ENCODE measurements at places on chromosomes 1 and 21.
A peak's percentile ranks its signal among the peaks of the same experiment; 100 is the strongest.

DNA sequence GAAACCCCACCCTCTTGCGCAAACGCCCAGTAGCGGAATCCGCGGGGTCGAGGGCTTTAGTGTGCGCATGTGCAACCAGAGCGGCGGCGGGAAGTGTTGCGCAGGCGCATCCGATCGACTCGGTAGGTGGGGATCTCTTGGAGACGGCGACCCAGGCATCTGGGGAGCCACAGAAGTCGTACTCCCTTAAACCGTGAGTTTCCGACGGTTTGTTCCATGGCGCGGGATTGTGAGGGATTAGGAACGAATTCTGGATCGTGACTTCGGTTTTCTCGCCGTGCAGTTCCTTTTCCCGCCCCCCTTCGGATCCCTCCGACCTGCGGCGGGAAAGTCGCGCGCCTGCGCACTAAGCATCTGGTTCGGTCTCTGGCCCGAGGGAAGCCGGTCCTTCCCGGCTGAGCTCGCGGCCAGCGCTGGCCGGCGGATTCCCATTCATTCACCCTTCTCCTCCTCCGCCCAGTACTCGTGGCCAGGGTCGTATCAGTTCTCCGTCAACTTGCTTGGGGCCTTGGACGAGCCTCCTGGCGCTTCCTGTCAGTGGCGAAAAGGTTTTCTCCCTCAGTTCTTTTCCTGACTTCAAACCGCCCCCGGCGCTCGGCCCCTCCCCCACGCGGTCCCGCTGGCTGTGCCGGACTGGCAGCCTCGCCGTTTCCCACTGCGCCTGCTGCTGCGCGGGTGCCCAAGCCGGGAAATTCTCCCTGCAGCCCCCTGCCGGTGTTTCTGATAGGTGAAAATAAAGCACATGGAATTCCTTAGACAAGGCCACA, at the start of gene CDC7:
Gene CDC7, plus strand, starts transcription at position 96 of the 767 bp plus-strand sequence. CDS start 866 bp downstream, outside the sequence.
- peak; percentile 72 for DNase-seq

DNA sequence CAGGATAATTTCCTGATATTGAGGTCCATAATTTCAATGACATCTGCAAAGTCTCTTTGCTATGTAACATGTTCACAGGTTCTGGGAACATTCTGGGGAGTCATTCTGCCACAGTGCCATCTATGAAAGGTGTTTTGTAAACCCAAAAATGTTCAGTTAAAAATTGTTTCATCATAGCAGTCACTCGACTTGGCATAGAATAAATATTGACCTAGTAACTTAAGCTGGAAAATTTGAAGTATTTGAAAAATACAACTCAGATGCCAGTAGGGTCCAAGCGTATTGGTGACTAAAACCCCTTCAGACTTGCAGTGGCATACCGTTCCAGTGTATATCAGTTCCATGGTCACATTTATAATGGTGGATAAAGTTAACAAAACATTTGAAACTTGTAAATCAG, 6.8 kb downstream of the DESI2 start:
- DNase-seq, result no peak

DNA sequence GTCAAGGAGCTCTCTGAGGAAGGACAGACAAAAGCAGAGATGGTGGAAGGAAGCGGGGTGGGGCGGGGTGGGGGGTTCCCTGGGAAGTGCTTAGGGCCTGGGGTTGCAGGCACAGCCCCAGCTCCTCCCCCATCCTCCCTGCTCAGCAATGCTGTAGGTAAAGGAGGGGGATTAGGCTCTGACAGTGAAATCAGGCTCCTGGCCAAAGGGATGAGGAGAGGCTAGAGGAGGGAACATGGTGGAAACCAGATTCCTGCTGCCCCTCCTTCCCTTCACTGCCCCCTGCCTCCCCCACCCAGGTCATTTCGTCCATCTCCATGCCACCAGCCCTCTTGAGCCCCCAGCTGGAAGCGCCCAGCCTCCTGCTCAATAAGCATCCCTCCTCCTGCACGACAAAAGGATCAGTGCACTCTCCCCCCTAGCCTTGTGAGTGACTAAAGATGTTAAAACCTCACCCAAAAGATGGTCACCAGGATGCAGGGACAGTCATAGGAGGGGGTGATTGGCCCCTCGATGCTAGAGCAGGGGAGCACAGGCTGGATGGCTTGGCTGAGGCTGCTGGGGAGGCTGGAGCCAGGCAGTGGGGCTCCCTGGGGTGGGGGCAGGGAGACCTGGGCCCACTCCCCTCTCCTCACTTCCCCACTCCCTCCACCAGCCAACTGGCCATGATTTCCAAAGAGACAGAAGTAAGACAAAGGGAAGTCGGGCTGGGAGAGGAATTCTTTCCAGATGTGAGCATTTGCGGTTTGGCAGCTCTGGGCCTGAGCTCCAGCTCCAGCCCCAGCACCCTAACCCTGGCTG, 2.2 kb upstream of the CRABP2 start:
- no peak for DNase-seq

GRCh38 chr1:244761279-244761678, 74.2 kb upstream of the COX20 start:
- DNase-seq, result no peak

- no peak for DNase-seq
Observed at GRCh38 chr1:214466403-214467077, 84.9 kb downstream of the PTPN14 start.

GRCh38 chr1:212291505-212292134, 6.4 kb downstream of the PPP2R5A start:
- DNase-seq, result no peak

DNA sequence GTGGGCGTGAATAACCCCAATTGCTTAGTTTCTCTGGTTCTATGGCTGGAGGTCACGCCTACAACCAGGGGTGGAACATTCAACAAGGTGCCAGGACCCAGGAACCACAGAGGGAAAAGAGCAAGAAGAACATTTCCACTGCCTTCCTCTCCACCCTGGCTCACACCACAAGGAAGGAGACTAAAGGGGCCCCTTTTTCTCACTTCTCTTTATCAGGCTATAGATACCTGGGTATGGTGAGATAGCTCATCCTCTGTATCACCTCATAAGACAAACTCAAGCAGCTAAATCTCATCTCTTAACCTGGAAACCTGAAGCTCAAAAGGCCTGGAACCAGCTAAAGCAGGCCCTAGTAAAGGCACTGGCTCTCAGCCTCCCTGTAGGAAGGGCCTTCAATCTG, 438.8 kb upstream of the OLFM3 start:
- no peak for DNase-seq

DNA sequence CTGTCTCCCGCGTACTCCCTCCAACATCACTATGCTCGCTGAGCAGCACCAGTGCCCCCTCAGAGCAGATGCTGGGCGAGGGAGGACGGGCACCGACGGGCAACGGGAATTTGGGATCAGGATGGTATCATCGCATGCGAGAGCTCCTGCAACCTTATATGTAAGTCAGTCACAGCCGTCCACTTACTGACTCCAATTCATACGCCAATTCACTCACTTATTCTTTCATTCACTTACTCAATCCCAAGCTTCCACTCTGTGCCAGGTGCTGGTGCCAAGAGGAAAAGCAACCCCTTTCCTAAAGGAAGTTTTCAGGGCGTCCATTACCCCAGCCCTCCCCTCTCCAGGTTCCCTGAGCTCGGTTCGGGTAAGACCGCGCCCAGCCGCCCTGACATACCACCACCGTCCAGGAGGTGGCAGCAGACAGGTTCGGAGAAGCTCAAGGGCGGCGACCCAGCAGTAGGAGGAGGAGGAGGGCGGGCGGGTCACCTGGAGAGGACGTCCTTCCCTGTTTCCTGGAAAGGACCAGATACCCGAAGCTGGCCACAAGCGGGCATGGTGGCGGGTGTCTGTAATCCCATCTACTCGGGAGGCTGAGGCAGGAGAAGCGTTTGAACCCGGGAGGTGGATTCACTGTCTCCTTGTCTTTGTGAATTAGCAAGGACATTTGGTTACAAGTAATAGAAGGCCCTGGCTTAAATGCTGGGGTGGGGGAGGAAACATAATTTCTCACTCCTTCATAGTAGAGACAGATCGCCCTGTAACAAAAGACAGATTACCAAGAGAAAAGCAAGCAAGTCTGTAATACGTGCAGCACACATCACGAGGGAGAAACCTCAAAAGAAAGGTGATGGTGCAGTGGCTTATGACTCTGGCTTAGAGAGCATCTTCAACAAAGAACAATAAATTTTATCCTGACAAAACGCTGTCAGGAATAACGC, 7.6 kb upstream of the IL22RA1 start:
- DNase-seq, result peak; percentile 88

- DNase-seq, result no peak
Observed at GRCh38 chr1:201683397-201683796, 144.5 kb downstream of the NAV1 start.

GRCh38 chr1:203556047-203556851, 62.3 kb downstream of the OPTC start:
- DNase-seq, result no peak

- no peak for DNase-seq
Observed at GRCh38 chr1:198890214-198890930, 251.5 kb downstream of the PTPRC start.

DNA sequence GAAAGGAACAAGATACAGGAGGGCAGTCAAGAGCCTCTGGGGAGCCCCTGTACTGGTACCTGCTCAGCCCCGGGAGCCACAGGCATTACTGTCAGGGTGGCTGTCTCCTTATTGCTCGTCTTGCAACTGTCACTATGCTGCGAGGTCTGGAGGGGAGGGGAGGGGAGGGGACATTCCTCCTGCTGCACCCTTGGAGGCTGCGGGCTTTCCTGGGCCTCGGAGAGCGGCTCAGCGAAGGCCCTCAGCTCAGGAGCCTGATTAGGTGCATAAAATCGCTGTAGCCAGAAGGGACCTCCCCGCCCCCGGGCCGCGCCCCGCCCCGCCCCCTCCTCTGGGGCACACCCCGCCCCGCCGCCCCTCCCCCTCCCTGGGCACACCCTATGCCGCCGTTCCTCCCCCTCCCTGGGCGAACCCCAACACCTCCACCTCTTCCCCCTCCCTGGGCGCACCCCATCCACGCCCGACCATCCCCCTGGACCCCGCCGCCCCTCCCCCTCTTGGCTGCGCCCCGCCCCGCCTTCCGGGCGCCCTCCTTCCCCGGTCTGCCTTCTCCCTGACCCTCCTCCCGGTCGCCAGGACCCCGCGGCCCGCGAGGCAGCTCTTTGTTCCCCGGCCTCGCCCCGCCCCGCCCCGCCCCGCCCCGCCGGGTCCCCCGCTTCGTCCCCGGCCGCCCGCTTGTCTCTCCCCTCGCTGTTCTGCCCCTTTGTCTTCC, 35.5 kb downstream of the CACHD1 start:
- peak; percentile 37 for DNase-seq

DNA sequence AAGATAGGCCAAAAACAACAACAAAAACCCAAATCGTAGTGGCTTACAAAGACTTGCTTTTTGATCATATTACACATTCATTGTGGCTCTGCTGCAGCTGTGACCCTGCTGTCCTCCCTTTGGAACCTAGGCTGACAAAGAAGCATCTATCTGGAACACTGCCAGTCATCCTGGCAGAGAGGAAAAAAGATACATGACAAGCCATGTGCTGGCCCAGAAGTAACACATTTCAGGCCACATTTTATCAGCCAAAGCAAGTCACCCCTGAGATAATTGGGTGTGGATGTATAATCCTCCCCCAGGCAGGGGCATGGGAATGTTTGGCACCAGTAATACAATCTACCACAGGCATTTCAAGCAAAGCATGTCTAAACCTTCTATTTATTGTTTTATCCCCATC, 37.2 kb upstream of the AGO1 start:
- no peak for DNase-seq

DNA sequence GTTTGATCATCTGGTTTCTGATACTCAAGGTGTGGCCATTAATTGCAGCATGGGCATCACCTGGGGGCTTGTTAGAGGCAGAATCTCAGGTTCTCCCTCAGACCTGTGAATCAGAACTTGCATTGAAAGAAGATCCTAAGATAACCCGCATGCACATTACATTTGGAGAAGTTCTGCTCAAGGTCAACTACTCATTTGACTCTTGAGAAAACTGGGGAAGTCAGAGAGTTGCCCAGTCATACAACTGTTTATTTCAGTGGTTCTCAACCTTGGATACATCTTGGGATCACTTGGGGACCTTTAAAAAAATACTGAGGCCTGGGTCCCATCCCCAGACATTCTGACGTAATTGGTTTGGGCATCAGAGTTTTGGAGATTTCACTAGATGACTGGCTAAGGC, 30.5 kb downstream of the CAMTA1 start:
- no peak for DNase-seq

DNA sequence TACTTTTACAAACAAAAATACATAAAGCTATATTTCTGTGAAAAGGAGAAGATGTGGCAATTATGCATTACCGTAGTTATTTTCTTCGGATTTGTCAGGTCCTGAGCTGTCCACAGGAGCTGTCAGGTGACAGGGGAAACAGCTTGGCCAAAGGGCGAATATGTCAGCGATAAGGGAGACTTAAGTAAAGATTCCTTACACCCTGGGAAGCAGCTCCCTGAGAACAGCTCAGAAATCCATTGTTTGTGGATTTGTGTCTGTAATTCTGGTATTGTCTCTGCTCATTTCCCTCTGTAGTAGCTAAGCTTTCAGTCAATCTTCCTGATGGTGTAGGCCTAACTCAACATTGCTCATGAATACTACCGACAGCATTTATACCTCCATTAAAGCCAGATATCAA, 7.1 kb upstream of the CD34 start:
- no peak for DNase-seq

GRCh38 chr1:9249534-9250410, 15.2 kb downstream of the H6PD start:
- peak; percentile 10 for DNase-seq

- no peak for DNase-seq
Observed at GRCh38 chr21:36223451-36223850, 66.8 kb downstream of the DOP1B start.

DNA sequence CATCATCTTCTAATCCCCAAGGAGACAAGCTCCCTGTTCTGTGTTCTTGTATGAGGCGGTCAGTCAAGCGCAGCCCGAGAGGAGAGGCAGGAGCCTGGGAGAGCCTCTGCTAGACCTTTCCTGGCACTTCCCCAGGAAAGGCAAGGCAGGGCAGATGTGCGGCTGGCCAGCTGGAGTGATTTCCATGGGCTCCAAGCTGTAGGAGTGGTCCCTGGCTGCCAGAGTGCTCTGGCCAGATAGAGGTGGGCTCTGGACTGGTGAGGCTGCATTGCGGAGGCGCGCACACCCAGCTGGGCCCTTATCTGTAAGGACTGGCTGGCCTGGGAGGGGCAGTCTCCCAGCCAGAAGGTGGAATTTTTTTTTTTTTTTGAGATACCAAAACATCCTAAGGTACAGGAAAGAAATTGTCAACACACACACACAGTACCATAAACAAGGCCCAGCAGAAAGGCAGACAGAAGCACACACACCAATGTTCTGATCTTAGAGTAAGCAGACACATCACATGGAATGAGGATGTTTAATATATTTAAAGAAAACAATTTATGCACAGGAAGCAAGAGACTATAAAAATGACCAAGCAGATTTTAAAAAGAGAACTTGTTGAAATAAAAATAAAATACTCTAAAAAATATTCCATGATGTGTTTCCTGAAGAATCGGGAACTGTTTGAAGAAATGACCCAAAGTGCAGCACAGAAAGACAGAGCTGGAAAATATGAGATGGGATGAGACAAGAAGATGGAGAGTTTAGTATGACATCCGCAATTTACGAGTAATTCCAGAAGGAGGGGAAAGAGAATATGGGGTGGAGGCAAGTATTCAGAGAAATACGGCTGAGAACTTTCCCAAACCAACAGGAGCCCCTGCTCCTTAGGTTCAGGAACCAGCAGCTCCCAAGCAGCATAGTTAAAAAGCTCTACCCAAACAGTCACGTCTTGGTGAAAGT, 13.4 kb downstream of the IBA57 start:
- DNase-seq, result no peak
